ENCODE measurements at places on chromosomes 3 and 15.

- no peak for DNase-seq
These were observed 764.8 kb upstream of the CADM2 start for GRCh38 chr3:84194029-84194428.

DNA sequence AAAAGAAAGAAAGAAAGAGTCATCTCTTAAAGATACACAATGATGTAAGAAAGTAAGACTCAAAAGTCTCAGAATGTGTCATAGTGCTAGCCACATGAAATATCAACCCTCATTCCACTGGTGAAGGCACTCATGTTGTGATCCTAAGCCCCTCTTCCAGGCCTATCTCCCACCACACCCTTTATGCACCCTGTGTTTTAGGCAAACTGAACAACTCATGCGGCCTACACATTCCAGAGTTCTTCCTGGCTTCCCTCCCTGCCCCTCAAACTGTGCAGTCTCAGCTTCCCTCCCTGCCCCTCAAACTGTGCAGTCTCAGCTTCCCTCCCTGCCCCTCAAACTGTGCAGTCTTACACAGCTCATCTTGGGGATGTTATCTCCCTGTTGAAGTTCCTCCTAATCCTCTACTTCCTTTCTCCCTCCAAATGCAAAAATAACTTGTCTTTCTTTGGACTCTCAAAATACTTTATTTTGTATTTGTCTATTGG is 69.0 kb upstream of the FNDC3B start:
- DNase-seq = no peak

GRCh38 chr3:105473521-105474223 is 107.0 kb downstream of the ALCAM start:
- no peak for DNase-seq

DNA sequence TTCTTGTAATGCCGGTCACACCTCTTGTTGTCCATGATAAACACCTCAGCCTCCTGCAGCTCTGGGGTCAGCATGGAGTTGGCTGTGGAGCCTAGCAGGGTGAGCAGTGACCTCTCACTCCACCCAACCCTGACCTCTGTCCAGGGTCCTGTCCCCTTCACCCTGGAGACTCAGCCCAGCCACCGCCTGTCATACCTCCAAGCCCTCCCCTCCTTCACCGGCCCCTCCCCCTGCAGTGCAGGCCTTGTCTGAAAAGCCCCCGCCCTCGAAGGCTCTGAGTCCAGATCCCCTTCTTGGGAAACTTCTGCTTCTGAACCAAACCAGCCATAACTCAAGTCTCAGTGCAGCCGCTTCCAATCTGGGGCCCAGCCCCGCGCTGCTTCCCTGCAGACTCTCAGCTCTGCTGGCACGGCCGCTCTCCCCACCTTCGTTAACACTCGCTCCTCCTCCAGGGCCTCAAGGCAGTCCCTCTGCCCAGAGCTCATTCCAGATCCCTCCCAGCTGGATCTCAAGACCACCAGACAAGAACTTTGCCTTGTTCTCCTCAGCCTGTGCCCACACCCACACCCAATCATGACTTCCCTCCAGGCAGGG is 25.4 kb upstream of the PRSS50 start:
- no peak for DNase-seq

DNA sequence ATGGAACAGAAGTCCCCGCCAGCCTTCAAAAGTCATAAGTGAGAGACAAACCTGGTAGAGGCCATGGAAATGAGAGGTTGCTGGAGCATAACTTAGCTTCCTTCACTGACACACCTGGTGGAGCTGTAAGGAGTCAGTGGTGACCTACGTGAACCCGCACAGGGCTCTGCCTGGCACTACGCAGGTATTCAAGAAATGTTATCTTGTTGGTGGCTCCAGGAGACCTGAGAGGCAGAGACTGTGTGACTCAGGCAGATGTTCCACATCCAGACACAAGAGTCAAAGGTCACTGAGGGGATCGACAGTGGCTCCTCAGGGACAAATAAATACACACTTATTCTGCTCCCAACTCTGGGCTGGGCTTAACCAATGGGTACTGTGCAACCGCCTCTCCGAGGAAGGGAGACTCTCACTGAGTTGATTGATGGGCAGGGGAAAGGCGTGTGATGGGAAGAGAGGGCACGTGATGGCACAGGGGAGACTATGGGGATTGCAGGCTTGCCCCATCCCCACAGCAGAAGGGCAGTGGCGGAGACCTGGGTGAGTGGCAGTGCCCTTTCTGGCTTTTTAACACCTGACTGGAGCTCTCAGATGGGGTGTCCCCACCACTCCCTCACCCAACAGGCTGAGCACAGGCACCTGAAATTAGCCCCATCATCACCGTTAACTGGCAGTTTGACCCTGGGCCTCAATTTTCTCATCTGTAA is 111.7 kb upstream of the SMAD3 start:
- no peak for DNase-seq

Data from activated CD8-positive, alpha-beta memory T cell treated with anti-CD3 and anti-CD28 coated beads for 1 hour (primary cell).